ENCODE measurements at places on chromosomes 11 and 22. TPM values are rescaled to one million over a fixed set of nuclear protein-coding genes. Genes with fewer than 3 reads are reported as not detected.

GRCh38 chr11:65525546-65526480 lies 930 bp downstream of the SCYL1 start:
- H3K36me3 ChIP-seq = peaks cover 2% of the 10 kb centered on the region
- peak overlapping the region; percentile 86 for H3K4me3 ChIP-seq
- peaks cover 4% of the 10 kb centered on the region for H3K27me3 ChIP-seq
- no peak overlapping the region for H3K27ac ChIP-seq
- peaks cover 39% of the 10 kb centered on the region for H3K4me1 ChIP-seq

DNA sequence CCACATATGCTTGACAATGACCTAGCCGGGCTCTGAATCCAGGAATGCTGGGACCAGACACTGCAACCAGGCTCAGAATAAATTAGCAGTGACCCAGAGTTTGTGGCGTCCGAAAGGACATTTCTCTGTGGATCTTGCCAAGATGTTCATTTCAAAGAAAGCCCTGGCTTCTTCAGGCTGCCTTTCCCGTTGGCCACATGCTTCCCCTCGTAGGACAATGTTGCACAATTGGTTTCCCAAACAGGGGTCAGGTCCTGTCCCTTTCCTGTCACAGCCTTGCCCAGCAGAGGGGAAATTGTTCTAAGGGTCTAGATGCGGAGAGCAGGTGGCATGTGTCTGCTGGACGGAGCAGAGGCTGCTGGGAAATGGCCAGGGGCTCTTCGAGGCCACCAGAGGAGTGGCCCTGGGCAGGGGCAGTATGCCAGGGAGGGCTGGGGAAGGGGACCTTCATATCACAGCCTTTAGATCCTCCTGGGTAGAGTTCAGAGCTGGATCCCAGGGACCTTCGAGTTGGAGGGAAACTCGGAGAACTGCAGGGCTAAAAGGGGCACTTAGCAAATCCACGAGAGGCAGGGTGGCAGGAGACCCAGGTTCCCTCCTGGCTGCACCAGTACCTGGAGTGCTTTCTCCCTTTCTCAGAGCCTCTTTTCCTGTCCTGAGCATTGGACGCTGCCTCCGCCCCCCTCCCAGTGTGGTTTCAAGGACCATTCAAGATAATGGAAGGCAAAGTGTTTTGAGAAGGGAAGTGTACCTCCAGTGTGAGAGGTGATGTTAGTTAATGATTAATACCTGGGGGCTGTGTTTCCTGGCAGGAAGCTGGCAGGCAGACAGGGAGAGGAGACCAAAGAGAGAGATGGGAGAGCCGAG lies 42.3 kb downstream of the C11orf96 start:
- peaks cover 5% of the 10 kb centered on the region for H3K27me3 ChIP-seq
- no peak overlapping the region for H3K4me3 ChIP-seq
- no peaks in the 10 kb centered on the region for H3K36me3 ChIP-seq

DNA sequence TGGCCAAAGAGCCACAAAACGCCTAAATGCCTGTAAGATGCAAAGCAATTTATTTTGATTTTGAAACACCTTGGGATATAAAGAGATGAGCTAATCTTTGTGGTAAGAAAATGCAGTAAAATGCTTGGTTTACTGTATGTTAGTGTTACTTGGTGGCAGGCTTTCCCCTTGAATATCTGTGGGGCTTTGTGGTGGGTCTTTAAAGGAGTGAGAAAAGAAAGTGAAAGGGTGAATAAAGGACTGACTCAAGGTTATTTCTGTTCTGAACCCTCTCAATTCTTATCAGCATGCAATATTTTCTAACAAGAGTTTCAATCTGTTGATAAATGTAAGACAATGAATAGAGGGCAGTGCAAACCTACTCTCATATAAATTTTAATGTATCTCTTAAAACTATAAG lies 1555.9 kb upstream of the RAG2 start:
- no peak overlapping the region for H3K27ac ChIP-seq
- H3K36me3 ChIP-seq = no peaks in the 10 kb centered on the region
- no peak overlapping the region for H3K4me3 ChIP-seq
- no peak for DNase-seq
- no peaks in the 10 kb centered on the region for H3K4me1 ChIP-seq

DNA sequence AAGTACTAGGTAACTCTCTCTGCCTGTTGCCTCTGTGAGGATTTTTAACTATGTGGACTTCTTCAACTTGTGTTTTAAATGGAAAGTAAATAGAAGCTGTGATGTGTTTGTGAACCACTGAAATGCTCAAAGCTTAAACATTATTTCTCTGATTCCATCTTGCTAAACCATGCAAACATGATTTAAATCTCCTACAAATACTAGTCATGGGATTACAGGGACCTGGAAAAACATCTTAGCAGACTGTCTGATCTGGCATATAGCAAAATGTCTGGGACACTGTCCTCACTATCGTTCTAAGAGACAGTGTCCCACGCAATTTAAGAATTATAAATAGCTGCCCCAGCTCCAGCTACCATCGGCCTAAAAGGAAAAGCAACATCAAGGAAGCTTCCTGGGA lies 914.5 kb upstream of the FAT3 start:
- H3K4me1 ChIP-seq = no peaks in the 10 kb centered on the region
- no peak overlapping the region for H3K4me3 ChIP-seq
- no peak overlapping the region for H3K27ac ChIP-seq
- no peak for DNase-seq
- no peaks in the 10 kb centered on the region for H3K27me3 ChIP-seq

DNA sequence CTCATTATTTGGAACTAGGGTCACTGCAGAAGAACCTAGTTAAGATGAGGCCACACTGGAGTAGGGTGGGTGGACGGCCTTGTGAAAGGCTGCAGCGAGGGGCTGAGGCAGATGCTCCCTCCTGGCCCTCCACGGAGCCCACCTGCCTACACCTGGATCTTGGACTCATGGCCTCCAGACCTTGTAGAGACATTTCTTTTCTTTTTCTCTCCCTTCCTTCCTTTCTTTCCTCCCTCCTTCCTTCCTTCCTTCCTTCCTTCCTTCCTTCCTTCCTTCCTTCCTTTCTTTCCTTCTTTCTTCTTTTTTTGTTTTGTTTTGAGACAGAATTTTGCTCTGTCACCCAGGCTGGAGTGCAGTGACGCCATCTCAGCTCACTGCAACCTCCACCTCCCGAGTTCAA lies 26.6 kb downstream of the DUSP8 start:
- peaks cover 60% of the 10 kb centered on the region for H3K27me3 ChIP-seq
- H3K27ac ChIP-seq = no peak overlapping the region
- DNase-seq = no peak
- peaks cover 5% of the 10 kb centered on the region for H3K4me1 ChIP-seq
- H3K4me3 ChIP-seq = no peak overlapping the region
- H3K36me3 ChIP-seq = no peaks in the 10 kb centered on the region

DNA sequence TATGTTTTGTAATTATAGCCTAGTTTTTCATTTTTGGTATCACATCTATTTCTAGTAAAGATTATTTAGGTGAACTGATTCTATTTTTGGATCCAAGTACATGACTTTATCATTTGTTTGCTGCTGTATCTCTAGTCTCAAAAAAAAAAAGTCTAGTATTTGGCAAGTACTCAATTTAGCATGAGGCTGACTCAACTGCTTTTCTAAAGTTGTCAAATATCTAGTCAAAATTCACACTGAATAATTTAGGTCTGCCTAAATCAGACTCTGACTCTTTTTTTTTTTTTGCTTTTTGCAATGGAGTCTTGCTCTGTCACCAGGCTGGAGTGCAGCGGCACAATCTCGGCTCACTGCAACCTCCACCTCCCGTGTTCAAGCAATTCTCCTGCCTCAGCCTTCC lies 2.4 kb downstream of the OOSP4A start:
- H3K27me3 ChIP-seq = peaks cover 4% of the 10 kb centered on the region
- no peaks in the 10 kb centered on the region for H3K36me3 ChIP-seq
- H3K27ac ChIP-seq = no peak overlapping the region
- no peak overlapping the region for H3K4me3 ChIP-seq

DNA sequence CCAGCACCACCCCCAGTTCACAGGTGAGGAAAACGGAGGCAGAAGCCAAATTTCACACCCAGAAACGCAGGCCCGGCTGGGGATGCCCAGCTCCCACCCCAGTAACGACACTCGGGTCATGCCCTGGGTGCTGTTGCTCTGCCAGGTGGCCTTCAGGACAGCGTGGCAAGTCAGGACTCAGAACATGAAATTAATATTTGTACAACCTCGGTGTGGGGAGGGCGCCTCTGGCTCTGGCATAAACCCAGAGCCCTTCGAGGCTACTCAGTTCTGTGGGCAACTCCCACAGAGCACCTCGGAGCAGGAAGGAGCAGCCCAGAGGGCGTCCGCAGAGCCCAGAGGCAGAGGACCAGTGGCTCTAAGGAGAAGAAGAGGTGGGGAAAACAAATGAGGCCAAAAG lies 71.6 kb downstream of the CELSR1 start:
- peaks cover 3% of the 10 kb centered on the region for H3K27me3 ChIP-seq
- H3K36me3 ChIP-seq = no peaks in the 10 kb centered on the region
- DNase-seq = no peak
- H3K4me3 ChIP-seq = no peak overlapping the region
- H3K4me1 ChIP-seq = peaks cover 4% of the 10 kb centered on the region
- H3K27ac ChIP-seq = no peak overlapping the region

- H3K27me3 ChIP-seq = peaks cover 3% of the 10 kb centered on the region
- peaks cover 31% of the 10 kb centered on the region for H3K4me1 ChIP-seq
- no peak overlapping the region for H3K4me3 ChIP-seq
- no peak overlapping the region for H3K27ac ChIP-seq
- no peaks in the 10 kb centered on the region for H3K36me3 ChIP-seq
Measured at GRCh38 chr22:47042861-47043496, 280.5 kb downstream of the TBC1D22A start.

- no peak for DNase-seq
- no peaks in the 10 kb centered on the region for H3K36me3 ChIP-seq
- no peak overlapping the region for H3K27ac ChIP-seq
- peaks cover 7% of the 10 kb centered on the region for H3K4me1 ChIP-seq
Measured at GRCh38 chr11:64718780-64719124, 4.2 kb downstream of the NRXN2 start.

DNA sequence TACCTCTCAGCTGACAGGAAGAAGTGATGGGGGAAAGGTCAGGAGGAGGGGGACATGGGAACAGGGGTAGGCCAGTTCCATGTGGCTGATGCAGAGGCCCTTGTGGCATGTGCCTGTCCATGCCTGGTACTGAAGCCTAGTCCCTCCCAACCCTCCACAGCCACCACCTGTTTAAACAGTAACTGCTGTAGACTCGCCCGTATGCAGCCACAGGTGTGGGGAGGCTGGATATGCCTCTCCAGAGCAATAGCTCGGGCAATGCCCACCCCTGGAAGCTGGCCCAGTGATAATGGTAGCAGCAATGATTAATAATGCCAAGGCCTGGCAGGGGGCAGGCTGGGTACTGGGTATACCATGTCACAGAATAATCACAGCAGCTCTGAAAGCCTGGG lies 2.3 kb downstream of the SMTN start:
- DNase-seq = no peak
- peak overlapping the region; percentile 97 for H3K4me3 ChIP-seq
- H3K4me1 ChIP-seq = peaks cover 47% of the 10 kb centered on the region
- no peaks in the 10 kb centered on the region for H3K36me3 ChIP-seq

DNA sequence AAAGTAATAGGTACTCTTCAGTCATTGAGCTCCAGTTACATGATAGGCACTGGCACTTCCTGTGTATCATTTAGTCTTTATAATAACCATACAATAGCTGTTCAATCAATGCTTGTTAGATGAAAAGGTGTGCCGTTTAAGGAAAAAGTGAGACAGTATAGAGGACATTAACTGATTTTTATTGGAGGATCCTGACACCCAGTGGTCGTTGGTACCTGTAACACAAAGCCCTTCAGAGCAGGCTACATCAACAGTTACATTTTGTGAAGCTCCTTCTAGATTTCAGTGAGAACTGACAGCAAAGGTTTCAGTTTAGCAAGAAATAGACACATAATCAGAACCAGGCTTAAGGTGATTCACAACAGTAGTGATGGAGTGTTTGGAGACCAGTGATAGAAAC lies 44.2 kb downstream of the CCDC81 start:
- no peak overlapping the region for H3K27ac ChIP-seq
- DNase-seq = no peak

- no peak overlapping the region for H3K27ac ChIP-seq
- no peaks in the 10 kb centered on the region for H3K36me3 ChIP-seq
- H3K4me1 ChIP-seq = peaks cover 29% of the 10 kb centered on the region
- peak overlapping the region; percentile 86 for H3K4me3 ChIP-seq
- no peak for DNase-seq
- no peaks in the 10 kb centered on the region for H3K27me3 ChIP-seq
Measured at GRCh38 chr11:62610403-62610802, 2.2 kb downstream of the EML3 start.

GRCh38 chr22:31926969-31927368 lies 17.4 kb upstream of the YWHAH start:
- H3K36me3 ChIP-seq = no peaks in the 10 kb centered on the region
- no peak for DNase-seq
- no peak overlapping the region for H3K4me3 ChIP-seq
- H3K4me1 ChIP-seq = peaks cover 16% of the 10 kb centered on the region
- H3K27me3 ChIP-seq = peaks cover 2% of the 10 kb centered on the region

DNA sequence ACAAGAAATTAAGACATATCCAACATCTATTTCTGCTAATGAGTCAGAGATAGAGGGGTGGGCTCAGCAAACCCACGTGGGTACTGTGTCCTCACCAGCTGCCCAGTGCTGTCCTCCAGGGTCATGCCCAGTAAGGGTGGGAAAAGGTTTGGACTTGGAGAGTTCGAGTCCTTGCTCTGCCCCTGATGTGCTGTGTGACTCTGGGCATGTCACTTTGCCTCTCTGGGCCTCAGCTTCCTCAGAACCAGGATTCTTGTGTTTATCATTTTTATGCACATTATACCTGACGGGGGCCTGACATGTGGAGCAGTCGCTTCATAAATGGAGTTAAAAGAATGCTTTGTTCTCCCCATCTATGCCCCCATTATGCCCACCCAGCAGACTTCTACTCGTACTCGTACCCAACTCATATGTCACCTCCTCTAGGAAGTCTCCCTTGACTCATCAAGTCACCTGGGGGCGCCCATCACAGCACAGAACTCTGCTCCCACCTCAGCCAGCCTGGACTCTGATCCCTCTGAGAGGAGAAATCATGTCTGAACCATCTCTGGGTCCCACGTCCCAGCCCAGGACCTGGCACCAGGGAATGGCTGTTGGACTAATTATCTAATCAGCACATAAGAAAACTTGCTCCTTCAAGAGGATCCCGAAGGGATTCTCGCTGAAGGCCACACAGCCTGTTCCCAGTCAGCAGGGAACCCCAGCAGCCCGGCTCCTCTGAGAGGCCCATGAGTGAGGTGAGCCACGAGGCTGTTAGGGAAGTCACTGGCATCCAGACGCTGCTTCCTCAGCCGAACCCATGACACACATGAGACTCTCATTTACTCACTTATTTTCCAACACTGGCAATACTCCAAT lies 38.7 kb upstream of the TSKU start:
- no peak for DNase-seq
- no peak overlapping the region for H3K4me3 ChIP-seq
- no peaks in the 10 kb centered on the region for H3K36me3 ChIP-seq
- H3K27me3 ChIP-seq = peaks cover 2% of the 10 kb centered on the region

OR4D11 gene
- not detected for total RNA-seq

IFITM2 gene
- 67.2 TPM for total RNA-seq

ART1 gene
- not detected for total RNA-seq

CALCA gene
- not detected for total RNA-seq

CATSPER1 gene
- not detected for total RNA-seq

All from neural crest cell (in vitro differentiated cells).